ENCODE measurements at places on chromosomes 12 and 14.

DNA sequence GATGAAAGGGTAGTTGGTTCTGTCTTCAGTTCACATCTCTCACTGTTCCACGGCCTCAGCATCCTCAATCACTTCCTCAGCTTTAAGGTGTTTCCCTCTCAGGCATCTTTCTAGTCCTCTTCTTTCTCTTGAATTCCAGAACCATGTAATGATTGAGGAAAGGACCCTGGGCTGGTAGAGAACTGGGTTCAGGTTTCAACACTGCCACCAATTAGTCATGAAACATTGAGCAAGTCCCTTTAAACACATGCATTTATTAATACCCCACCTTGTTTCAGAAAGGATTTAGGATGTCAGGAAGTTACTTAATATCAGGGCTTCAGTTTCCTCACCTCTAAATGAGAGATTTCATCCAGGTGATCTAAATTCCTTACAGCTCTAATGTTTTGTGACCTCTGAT, 7.2 kb downstream of the DMAC2L start:
- no peak for DNase-seq

GRCh38 chr14:76467711-76468155, 91.8 kb downstream of the ESRRB start:
- no peak for DNase-seq

DNA sequence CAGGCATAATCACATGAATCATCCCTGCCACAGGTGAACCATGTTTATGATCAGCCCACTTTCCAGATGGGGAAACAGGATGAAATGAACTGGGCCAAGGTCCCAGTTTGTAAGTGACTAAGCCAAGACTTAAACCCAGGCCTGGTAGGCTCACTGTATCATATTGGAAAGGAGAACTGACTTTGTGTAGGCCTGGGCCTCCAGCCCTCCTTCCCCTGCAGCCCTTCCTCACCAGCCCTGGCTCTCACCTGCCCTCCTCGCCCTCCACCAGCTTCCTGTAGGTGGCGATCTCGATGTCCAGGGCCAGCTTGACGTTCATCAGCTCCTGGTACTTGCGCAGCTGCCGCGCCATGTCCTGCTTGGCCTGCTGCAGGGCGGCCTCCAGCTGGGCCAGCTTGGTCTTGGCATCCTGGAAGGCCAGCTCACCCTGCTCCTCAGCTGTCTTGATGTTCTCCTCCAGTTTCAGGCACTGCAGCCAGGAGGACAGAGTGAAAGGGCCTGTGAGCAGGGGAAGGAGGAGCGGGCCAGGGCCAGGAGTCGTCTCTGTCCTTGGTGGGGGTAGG, 19.8 kb downstream of the KRT80 start:
- DNase-seq: no peak

DNA sequence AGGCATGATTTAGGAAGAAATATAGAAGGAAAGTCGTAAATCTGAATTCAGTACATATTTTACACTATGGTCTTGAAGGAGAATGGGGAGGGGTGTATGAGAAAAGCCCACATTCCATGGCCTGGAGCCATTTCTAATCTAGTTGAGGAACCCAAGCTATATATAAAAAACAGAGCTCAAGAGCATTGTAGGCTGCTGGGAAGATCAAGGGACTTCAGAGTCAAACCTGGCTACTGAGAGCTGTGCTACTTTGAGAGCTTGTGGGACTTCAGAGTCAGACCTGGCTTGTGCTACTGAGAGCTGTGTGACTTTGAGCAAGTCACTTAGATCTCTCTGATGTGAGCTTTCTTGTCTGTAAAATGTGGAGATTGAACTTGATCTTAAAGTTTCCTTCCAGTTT, 58.7 kb downstream of the TBK1 start:
- no peak for DNase-seq

DNA sequence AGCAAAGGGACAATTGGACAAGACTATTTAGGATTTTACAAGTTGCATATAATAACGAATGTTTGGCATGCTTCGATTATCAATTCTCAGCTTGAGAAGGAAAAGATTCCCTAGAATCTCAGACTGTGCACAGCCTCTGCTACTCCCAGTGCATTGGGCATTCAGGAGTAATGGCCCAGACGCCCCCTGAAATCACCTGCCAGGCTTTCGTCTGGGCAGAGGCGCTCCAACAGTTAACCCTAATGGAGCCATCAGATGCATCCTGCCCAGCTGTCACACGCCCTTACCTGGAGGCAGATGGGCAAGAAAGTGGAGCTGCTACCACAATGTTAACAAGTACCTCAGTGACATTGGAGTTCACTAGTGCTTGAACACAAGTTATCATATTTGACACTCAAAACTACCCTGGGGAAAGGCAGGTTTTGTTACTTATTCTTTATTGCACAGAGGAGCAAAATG, 927 bp upstream of the LRP6 start:
- DNase-seq: no peak

GRCh38 chr12:13091832-13092231, 11.6 kb downstream of the GSG1 start:
- DNase-seq: no peak

GRCh38 chr14:42869681-42870080, 1263.0 kb downstream of the LRFN5 start:
- DNase-seq: no peak

GRCh38 chr12:47757840-47758583, 668 bp downstream of the RAPGEF3 start:
- no peak for DNase-seq

DNA sequence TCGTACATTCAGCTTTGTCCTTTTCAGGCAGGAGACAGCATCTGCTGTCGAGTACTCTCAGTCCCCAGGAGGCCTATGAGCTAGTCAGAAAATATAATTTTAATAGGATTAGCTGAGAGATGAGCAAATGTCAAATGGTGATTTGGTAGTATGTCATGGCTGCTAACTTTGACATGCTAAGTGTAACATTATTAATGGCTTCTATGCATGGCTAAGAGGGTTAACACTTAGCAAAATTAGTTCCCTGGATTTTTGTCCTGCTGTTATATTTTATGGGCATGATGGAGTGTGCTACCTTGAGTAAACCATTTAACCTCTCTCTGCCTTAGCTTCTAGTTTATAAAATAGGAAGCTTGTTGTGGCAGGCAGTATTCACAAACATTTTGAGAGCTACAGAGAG, 2.9 kb upstream of the PCNX1 start:
- DNase-seq: no peak

Measured in COR-L47 (cell line).